ENCODE measurements at places on chromosomes 5 and 9. TPM values are rescaled to one million over a fixed set of nuclear protein-coding genes. Genes with fewer than 3 reads are reported as not detected.

DNA sequence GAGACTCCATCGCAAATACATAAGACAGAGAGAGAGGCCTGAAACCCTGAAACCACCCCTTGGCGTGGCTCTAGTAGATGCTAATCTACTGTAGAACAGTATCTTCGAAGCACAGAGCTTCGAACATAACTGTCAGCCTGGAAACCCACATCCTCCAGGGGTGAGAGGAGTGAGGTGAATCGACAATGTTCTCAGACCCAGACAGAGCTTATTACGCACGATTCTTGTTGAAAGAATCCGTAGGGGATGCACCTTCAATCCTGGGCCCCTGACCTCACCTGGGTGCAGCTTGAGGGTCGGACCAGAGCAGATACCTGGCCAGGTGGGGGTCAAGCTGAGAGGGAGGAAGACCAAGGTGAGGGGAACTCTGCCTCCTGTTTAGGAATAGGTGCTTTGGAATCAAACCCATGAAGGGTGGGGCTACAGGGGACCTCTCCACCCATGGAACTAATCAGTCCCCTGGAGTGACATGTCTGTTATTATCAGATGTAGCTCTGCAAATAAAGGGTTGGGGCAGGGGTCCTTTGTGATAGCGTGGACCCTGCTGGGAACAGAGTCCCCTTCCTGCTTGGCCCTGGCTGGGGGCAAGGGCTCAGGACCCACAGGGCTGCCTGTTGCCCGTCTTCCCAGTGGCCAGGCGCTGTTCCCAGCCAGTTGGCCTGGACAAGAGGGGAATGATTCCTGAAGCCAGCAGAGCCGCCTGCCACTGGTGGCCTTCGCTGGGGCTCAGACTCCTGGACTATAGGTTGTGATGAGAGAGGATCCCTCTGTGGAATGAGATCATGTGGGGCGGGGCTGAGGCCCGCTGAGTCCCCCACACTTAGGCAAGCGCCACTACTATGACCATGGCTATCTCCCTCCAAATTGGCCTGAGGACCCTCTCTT, 41.2 kb downstream of the DBH start:
- no peak for DNase-seq

Gene KLHL3
- 2.7 TPM for total RNA-seq

GRCh38 chr5:173602423-173602822, 14.0 kb downstream of the BOD1 start:
- no peak for DNase-seq

Gene NSG2
- total RNA-seq = 10.0 TPM

DNA sequence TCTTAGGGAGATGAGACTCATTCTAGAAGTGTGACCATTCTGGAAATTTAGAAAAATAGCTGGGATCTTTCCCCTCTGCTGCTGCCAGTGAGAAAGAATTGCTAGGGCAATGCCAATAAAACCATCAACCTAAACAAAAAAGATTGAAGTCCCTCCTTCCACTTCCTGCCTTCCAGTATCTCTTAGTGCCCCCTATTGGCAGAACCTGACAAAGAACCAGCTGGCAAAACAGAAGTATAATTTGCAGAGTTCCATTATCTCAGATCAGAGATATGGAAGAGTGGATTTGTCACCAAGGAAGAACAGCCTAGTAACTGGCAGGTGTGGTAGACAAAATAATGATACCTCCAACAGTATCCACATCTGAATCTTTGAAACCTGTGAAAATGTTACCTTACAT, 13.8 kb upstream of the PLCXD3 start:
- no peak for DNase-seq

GRCh38 chr5:172104801-172105701, 83.0 kb downstream of the STK10 start:
- no peak for DNase-seq

- no peak for DNase-seq
These were observed 20.2 kb upstream of the SUB1 start for GRCh38 chr5:32565145-32565544.

Gene FAM200C
- total RNA-seq = 4.3 TPM

GRCh38 chr9:92333282-92333634, 7.5 kb downstream of the CENPP start:
- no peak for DNase-seq
